ENCODE measurements at places on chromosomes 13 and 19.

- DNase-seq: no peak
These were observed 265.4 kb downstream of the LMO7 start for GRCh38 chr13:75901501-75901900.

GRCh38 chr19:47270408-47270807 lies 4.3 kb upstream of the INAFM1 start:
- no peak for DNase-seq

DNA sequence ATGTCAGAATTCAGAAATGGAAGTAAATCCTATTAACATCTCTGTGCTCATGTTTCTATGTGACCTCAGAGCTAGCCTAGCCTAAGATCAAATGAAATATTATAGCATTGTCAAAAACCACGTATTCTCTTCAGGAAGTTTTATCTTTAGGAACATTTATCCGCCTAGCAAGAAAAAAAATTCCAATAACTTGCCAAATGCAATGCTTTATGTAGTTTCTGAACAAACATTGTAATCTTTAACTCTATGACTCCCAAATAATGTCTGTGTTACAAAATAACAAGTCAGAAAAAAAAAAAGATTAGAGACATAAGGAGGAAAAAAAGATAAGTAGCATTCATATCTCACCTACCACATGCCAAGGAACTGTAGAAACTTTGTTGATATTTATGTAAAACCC lies 18.4 kb upstream of the IPO5 start:
- DNase-seq: no peak

- no peak for DNase-seq
These were observed 9.4 kb downstream of the MEGF8 start for GRCh38 chr19:42334697-42335373.

DNA sequence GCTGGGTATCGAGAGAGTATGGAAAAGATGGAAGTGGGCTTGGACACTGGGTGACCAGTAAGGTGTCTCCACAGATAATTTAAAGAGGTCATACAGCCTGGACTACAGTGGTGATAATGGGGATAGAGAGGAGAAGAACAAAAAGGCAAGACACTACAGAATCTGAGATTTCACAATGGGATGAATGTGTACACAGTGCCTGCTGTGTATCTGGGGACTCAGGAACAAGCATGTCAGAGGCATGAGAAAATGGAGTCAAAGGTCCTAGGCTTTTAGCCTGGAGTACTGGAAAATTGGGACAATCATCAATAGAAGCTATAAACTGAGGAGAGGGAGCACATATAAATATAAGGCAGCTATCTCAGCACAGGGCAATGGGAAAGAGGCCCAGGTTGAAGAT lies 69.4 kb downstream of the TSC22D1 start:
- DNase-seq: no peak

GRCh38 chr13:43879755-43880181 lies at the start of gene LACC1:
Gene LACC1, plus strand, starts transcription at chr13:43879904. Its CDS starts 1,082 bp downstream, at chr13:43880986.
- no peak for DNase-seq

DNA sequence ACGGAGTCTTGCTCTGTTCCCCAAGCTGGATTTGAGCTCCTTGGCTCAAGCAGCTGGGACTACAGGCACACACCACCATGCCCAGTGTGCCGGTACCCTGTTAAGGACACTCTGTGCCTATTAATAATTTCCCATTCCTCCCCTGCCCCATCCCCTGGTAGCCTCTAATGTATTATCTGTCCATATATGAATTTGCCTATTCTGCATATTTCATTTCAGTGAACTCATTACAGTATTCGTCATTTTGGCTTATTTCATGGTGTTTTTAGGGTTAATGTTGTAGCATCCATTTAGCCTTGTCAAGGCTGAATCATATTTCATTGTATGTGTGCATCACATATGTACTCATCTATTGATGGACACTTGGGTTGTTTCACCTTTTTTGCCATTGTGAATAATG lies 33.6 kb downstream of the SKA3 start:
- DNase-seq: no peak

DNA sequence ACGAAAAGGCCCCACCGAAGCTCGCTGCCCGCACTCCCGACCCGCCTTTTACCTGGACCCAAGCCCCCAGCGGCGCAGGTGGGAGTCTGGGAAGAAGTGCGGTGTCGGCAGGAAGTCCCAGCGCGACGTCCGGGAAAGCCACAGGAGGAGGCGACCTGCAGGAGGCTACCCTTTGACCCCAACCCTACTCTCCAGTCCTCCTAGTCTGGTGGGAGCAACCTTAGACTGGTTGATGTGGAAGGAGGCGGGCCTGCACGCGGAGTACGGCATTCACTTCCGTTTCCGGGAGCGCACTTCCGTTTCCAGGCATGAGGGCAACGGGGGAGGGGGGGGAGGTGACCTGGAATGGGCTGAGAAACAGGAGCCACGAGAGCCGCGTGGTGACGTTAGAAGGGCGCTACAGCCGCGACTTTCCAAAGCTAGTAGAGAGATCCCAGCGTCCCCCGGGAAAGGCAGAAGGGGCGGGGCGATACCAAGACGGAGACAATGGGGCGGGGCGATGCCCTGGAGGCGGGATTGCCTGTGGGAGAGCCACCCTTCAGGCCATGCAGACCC lies 28.5 kb downstream of the ZNF266 start:
- DNase-seq: peak; percentile 58

DNA sequence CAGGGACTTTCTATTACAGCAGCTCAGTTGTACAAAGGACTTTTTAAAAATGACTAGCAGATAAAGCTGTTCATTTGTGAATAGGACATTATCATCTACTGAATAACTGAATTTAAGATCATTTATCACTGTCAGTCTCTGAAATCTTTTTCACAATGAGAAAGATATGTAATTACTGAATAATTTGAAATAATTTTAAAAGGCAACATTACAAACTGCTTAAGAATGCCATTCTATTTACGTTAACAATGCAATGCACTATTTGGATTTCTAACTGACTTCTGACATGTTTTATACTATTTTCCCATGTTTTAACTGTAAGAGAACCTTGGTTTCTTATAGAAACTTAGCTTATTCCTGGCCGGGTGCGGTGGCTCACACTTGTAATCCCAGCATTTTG lies 2033.0 kb upstream of the PCDH20 start:
- DNase-seq: no peak

DNA sequence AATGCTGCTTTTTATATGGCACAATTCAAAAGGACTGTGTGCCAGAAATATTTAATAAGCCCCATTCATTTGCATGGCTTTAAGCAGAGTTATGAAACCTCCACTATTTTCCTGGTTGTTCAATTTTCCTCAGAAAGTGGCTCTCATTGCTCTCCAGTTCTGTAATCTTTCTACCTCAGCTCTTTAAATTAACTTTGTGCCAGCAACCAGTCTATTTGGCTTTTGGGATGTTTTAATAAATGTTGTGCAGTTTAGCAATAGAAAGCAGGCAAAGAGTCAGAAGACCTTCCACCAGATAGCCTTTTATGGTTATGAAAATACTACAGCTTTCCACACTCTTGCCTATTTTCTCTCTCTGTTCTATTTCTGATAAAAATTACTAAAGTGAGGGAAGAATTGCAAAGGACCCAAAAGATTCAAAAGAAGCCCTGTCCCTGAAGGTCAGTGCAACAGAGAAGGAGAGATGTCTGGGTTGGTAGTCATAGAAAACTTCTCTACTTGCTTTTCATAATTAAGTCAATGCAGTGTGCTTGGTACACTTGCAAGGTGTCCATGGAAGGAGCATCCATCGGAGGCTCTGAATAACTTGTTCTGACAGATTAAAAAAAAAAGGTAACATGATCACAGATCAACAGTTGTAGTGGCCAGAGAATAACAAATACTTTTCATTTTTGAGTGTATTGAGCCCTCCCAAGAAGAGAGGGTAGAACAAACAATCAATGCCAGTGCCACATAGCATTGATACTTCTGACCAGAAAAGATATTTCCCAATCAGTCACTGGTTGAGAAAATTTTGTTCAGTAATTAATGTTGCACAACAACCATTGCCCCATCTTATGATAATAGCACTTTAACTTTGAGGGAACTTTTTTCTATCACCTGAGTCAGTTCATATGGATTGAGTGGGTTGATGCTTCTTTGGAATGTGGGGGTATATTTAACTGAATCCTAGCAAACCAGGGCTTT lies 48.4 kb upstream of the SPRY2 start:
- DNase-seq: no peak

GRCh38 chr13:31887286-31887685 lies 144.3 kb upstream of the FRY start:
- DNase-seq: no peak

DNA sequence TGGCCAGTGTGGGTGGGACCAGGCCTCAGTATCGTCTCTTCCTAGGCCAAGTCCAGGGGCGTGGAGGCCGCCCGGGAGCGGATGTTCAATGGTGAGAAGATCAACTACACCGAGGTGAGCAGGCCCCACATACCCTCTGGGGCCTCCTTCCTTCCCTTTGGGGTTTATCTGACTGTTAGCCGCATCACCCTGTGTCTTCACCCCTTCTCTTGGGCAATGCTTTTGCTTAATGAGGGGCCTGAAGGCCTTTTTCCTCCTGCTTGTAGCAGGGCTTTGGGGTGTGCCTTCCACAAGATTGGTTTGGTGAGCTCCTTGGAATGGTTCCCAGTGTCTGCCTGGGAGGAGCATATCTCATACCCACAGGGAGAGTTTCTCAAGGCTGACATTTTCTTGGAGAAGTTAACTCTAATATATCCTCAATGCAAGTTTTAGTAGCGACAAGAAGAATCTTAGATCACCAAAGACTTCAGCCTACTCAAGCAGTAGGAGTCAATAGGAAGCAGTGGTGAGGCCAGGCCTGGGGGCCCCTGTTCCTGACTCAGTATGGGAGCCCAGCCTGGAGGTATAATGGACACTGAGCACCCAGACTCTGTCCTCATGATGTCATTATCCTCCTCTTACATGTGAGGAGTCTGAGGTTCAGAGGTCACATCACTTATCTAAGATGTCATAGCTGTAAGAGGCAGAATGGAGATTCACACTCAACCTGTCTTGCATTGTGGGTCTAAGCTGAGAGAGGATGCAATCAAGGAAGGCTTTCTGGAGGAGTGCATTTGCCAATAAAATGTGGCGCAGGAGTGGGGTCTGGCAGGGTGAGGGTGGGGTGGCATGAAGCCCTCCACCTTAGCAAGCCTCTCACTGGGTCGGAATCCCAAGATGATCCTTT lies 2.0 kb downstream of the GPI start:
- DNase-seq: no peak

- DNase-seq: no peak
These were observed 785.6 kb upstream of the KLHL1 start for GRCh38 chr13:70893832-70894231.

DNA sequence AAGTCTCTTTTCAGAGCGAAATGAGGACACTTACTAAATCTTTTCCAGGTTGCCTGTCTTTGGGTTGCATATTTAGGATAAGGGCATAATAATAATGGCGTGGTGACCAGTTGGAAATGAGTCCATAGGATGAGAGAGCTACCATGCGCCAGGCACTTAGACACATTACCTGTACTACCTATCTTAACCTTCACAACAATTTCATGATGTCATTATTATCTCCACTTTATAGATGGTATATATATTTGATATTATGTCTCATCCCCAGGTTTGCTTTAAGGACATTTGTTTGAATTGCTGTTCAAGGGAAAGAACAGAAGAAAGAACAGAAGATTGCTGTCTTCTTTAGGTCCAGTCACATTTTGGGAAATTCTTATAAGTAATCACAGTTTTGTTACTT lies 182.0 kb upstream of the STARD13 start:
- DNase-seq: no peak

DNA sequence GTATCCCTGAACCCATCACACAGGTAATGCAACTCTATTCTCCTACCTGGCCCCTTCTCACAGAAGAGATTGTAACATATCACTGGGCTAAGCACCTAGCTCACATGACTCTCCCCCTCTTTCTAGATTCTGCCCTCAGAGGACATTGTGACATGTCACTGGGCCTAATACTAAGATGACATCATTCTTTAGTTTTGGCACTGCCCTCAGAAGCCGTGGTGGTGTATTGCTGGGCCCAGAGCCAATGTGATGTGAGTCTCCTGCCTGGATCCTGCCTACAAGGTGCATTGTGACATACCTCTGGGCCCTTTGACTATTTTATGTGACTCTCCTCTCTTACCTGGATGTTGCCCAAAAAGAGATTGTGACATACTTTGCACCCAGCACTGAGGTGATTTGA lies 21.4 kb upstream of the ZNF730 start:
- DNase-seq: no peak

DNA sequence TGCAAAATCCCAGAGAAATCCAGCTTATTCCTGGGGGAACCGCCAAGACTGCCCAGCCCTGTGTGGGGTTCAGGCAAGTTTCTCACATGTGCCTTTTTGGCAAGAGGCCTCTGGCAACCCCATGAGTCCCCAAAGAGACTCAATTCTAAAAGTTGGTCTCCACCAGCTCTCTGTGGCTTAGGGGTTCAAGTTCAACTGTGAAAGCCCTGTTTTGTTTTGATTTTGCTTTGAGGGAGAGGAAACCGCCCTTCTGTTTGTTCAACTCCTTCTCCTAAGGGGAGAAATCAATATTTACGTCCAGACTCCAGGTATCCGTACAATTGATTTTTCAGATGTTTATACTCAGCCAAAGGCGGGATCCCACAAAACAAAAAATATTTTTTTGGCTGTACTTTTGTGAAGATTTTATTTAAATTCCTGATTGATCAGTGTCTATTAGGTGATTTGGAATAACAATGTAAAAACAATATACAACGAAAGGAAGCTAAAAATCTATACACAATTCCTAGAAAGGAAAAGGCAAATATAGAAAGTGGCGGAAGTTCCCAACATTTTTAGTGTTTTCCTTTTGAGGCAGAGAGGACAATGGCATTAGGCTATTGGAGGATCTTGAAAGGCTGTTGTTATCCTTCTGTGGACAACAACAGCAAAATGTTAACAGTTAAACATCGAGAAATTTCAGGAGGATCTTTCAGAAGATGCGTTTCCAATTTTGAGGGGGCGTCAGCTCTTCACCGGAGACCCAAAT lies 583 bp upstream of the LDLR start:
- DNase-seq: no peak

GRCh38 chr19:30023330-30023729 lies 81.3 kb downstream of the URI1 start:
- no peak for DNase-seq

- DNase-seq: peak; percentile 59
These were observed 871.4 kb upstream of the GPC6 start for GRCh38 chr13:92355213-92355612.

DNA sequence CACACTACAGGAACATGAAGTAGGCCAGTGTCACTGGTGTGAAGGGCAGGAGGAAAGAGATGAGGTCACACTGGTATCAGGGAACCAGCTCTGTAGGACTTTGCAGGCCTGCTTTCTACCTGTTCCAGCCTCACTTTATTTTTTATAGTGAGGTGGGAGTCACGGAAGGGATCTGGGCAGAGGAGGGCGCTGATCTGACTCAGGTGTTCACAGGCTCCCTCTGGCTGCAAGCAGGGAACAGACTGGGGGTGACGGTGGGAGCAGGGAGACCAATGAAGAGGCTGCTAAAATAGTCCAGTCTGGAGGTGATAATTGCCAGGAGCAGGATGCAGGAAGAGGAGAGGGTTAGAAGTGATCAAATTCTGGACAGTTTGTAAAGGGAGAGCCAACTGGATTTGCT lies 2.8 kb downstream of the THAP8 start:
- DNase-seq: no peak

GRCh38 chr19:18999016-18999758 lies 34.1 kb downstream of the SUGP2 start:
- DNase-seq: no peak

Measured in NCI-H1092 treated with DMSO at 0.1 percent for 48 hours (cell line).